ENCODE measurements at places on chromosomes 2 and 18.

- no peak for DNase-seq
These were observed 4.9 kb upstream of the LBH start for GRCh38 chr2:30226144-30227032.

GRCh38 chr2:138237667-138238384 is 263.7 kb upstream of the SPOPL start:
- no peak for DNase-seq

- DNase-seq = no peak
These were observed 397.2 kb upstream of the FANCL start for GRCh38 chr2:58638256-58638805.

- DNase-seq = no peak
These were observed 854.3 kb upstream of the ACVR2A start for GRCh38 chr2:146990311-146991054.

- DNase-seq = no peak
These were observed 64.0 kb upstream of the MCFD2 start for GRCh38 chr2:46979571-46979979.

DNA sequence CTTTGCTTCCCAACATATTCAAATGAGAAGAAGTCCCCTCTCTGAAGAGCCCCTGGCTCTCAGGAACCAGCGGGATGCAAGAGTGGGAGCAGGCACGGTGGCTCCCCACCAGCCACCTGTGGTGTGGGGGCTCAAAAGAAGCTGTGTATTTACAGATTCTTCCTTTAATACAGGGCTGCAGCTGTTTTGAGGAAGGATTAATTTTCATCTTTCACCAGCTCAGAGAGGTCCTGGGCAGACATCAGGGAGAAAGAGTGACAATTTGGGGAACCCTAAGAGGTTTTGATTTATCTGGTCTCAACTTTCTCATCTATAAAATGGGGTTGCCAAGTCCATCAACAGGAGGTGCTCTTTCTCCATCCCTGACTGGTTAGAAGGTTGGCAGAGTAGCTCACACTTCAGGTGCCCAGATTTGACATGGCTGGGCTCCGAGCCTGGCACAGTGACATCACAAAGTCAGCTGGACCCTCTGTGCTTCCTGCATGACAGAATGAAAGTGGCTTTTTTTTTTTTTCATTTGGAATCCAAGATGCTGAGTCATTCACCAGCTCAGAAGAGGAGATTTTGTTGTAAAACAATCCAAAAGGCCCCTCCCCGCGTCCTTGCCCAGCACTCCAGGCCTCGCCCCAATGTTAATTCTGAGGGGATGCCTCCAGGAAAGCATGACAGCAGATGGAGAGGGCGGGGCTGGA is 15.5 kb upstream of the SIX2 start:
- DNase-seq = no peak

GRCh38 chr2:45892425-45892745 is 240.9 kb downstream of the PRKCE start:
- no peak for DNase-seq

- no peak for DNase-seq
These were observed 283.3 kb downstream of the AFF3 start for GRCh38 chr2:99858951-99859596.

DNA sequence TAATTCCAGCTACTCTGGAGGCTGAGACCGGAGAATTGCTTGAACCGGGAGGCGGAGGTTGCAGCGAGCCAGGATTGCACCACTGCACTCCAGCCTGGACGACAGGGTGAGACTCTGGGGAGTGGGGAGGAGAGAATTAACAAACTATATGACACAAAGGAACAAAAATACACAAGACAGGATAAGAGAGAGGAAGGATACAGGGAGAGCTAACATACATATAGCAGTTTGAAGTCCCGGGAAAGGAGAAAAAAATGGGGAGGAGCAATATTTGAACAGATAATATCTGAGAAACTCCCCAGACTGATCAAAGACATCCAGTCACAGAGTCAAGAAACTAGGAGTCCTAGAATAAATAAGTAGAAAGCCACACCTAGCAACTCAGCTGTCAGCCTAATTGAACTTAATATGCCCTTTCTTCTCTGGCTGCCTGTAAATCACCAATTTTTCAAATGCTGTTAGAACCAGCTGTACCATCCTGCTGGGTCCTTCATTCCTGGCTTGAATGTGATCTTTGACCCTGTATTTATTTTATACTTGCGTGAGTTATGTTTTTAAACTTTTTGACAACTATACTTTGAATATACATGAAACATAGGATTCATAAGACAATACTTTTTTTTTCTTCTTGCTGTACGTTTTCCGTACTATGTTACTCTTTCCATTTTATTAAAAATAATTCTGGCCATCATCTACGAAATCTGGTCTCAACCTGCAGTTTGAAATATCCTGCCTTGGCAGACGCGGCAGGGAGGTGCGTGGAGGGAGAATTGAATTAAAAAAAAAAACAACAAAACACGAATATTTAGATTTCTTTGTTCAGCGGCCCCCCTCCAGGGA is 876 bp upstream of the CYP27A1 start:
- no peak for DNase-seq

- DNase-seq = no peak
These were observed 189.9 kb upstream of the NDUFV2 start for GRCh38 chr18:8912348-8913326.

DNA sequence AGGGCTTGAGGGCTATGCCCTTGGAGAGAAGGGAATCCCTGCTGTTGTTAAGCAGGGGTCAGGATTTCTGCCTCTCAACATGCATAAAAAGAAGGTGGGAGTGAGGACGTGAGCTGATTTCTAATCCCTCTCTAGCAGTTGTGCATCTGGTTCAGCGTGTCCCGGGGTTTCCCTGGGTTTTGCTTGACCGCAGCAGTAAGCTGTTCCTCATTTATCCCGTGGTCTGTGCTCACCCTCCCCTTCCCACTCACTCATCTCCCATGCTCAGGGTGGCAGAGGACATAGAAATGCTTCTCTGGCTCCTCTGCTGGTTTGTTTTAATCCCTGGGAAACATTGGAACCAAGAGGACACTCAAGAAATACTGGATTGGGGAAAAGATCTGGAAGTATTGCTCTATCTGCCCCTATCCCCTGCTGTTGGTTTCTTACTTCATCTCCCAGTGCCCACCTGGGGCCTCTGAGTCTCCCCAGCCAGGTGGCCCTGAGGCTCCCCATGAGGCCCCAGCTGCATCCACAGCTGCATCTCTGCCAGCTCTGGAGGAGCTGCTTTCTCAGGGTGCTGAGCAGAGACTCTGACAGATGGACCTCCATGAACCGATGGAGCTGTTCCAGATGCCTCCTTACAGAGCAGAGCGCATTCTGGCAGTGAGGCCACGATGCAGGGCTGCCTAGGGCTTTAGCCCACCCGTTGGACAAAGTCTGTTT is 36.1 kb downstream of the TET3 start:
- no peak for DNase-seq

- DNase-seq = no peak
These were observed 310.8 kb downstream of the ERBB4 start for GRCh38 chr2:212227755-212228154.

DNA sequence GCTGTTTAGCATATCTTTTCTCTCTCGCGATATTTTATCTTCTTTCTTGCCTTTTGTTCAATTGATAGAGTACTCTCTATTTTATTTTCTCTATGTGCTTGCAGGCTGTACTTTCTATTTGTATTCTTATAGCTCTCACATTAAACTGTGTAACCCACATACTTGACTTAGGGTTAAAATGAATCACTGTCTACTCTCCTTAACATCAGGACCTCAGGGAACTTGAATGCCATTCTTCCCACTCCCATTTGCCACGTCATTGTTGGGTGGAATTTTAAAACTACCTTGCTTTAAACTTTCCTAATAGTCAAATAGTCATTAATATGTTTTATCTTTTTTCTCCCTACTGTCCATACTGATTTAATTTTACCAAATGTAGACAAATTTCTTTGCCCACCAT is 269.7 kb downstream of the ALPK2 start:
- DNase-seq = no peak

DNA sequence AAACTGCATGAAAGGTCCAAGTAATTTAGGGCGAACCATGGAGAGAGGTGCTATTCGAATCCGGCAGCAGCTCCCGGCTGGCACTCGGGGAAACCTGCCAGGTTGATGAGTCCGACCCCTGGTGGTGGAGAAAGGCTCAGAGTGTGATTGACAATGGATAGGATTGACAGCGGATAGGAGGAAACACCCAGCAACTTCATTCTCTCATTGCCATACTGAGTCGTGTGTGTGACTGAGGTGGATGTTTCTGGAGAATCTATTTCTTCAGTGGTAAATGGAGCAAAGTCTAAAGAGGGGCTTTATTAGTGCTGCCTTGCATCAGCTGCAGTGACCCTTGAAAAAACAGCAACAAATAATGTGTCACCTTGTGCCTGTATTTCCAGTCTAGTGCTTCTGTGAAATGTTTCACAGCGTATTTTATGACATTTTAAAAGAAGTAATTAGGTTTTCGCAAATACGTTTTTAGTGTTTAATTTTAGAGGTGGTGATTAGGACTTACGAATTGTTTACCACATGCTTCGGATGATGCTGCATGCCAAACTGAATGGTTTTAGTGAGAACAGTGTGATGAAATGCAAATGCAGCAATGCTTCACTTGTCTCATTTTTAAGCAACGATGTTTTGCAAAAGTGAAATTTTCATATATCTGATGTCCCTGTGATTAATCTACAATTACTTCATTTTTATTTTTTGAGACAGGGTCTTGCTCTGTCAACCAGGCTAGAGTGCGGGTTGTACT is 102.0 kb downstream of the DCDC2C start:
- peak; percentile 44 for DNase-seq

DNA sequence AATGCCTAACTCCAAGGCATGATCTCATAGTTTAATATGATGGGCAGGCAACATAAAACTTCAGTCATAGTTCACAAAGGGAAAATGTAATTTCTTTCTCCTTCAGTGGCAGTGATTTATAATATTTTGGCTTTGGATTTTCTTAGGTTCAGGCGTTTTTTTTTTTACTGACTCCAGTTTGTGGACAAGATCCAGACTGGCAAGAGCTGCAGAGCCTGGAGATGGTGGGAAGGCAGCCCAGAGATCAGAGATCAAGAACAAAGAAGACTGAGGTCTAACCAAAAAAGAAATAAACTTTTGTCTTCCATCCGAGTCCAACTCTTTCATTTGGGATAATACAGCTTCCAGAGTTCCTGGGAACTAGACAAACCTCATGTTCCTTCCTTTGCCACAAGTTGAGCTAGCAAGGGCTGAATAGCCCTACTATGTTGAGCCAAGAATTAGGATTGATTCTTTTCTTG is 215.3 kb upstream of the SETBP1 start:
- no peak for DNase-seq

DNA sequence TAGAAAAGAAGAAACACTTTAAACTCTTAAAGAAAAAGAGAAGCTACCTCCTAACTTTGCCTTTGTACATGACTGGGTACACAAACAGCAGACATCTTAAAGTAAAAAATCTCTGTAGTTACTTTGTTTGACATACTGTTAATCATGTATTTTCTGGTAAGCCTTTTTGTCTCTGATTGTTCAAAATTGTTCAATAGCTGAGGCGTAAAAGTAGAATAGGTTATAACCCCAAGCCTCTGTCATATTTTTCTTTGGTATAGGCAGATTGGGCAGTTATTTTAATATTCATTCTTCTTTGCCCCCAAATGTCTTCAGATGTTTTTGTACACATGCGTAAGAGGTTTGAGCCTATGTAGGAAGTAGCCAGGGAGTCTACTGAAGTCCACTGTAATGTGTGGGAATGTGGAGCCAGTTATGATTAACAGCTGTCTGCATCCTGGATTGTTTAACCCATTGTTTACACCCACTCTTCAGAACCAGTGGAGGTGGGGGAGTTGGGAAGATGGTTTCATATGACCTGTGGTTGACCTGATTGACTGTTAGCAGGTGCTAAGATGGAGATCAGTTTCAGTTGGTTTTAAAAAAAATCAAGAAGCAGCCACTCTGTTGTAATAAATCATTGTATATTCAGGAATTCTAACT is 150.5 kb downstream of the TANC1 start:
- no peak for DNase-seq

GRCh38 chr2:69043736-69044400 is 30.9 kb downstream of the ANTXR1 start:
- DNase-seq = no peak

- DNase-seq = no peak
These were observed 352.6 kb downstream of the SS18 start for GRCh38 chr18:25737710-25738311.

All from 8988T (cell line).